ENCODE measurements at places on chromosomes 2 and 18.

- no peak for DNase-seq
Measured at GRCh38 chr2:43139996-43140621, 86.3 kb downstream of the ZFP36L2 start.

DNA sequence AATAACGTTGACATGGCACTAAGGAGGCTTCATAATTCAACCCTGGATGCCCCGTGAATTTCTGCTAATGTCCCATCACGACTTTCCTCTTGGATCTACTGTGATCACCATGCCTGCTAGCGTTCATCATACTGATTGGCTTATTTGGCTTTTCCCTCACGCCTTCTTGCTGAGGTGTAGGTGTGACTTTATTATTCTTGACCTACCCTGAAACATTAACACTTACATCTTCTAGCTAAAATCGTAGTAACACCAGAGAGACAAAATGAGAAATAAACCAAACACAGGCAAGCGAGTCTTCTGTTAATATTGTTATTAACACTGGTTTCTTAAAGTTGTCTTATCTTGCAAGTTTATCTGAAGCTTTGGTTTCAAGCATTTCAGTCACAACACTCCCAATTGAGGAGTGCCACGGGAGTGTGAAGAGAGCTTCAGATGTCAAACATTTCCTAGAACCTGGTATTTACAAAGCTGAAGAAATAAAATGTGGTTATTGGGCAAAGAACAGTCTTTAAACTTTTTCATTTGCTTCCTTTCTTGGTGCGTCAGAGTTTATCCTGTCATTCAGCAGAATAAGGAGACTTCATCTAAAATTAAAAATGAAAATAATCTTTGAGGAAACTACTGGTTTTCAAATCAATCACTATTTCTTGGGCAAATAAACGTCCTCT lies 15.4 kb upstream of the STAT1 start:
- no peak for DNase-seq

DNA sequence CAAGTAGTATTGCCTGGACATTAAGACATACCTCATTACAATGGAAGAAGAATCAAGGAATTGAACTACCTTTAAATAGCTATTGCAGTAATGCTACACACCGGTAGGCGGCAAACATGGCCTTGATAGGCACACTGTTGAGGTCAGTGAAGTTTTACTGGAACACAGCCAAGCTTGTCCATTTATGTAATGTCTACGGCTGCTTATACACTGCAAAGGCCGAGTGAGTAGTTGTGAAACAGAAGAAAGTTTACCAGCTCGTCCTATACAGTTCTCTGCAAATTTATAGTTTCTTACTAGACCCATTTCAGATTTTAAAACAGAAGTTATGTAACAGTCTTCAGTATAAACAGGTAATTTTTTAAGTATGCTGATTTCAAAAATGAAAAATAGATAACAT lies 38.8 kb downstream of the PPP4R1 start:
- peak; percentile 84 for DNase-seq

DNA sequence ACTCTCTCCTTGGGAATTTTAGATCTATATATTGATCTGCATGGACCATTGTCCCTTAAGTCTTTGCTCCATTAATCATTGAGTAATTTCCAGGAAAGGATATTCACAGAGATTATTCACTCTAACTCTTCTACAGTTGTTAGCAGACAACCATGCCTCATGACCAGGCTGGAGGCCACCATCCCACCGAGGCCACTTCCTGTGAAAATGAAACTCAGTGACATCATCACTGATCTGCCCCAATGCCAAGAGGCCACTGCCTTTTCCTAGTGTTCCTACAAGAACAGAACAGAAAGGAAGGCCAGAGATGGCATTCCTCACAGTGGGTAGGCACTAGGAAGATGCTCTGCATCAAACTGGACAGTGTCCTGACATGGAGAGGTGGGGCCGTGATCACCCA lies 161.3 kb downstream of the DTNA start:
- no peak for DNase-seq

DNA sequence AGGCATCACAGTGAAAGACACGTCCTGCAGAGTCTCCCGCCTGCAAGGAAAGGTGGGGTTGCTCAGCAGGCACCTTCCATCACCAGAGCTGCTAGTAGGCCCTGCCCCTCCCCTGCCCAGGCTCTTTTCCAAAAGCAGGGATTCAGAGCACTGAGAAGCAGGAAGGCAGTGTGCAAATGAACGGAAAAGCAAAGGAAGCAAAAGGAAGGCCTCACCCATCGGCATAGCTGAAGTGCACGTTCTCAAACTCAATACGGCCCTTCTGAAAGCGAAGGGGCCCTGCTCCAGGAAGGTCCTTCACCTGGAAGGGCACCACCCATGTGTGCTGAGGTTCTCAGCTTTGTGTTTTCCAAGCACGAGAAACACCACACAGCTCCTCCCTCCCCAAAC lies 5.7 kb downstream of the ABCB6 start:
- DNase-seq: no peak

GRCh38 chr2:24875901-24876300 lies 44.1 kb downstream of the ADCY3 start:
- DNase-seq: no peak

GRCh38 chr2:40087434-40087833 lies 308.4 kb upstream of the THUMPD2 start:
- DNase-seq: no peak

- no peak for DNase-seq
Measured at GRCh38 chr18:3885209-3885792, 435.3 kb downstream of the TGIF1 start.

DNA sequence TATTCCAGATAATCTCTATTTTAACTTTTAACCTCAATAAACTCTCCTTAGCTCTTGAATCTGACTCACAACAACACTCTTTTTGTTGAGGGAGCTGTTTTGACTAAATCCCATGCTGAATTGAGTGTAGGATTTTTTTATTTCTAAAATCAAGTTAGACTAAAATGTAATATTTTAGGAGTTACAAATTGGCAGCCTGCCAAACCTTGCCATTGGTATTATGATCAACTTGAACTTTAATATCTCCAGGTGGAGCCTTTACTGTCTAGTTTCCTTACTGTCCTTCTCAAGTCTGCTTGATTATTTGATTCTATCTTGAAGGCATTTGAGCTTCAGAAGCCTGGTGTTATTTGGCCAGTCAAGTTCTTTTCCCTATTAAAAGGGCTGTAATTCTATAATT lies 8.7 kb downstream of the PIKFYVE start:
- no peak for DNase-seq

DNA sequence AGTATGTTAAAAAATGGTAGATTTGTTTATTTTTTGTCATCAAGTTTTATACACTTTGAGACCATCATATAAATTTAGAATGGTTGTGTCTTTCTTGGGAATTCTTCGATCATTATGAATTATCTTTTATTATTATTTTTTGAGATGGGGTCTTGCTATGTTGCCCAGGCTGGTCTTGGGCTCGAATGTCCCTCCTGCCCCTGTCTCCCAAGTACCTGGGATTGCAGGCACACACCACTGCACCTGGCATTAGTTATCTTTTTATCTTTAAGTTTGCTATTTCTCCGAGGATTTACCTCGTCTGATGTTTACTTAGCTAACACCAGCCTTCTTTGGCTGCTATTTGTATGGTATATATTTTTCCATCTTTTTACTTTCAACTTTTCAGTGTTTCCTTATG lies 100.0 kb downstream of the BIRC6 start:
- DNase-seq: no peak

- no peak for DNase-seq
Measured at GRCh38 chr2:16174693-16175045, 234.3 kb downstream of the MYCN start.

DNA sequence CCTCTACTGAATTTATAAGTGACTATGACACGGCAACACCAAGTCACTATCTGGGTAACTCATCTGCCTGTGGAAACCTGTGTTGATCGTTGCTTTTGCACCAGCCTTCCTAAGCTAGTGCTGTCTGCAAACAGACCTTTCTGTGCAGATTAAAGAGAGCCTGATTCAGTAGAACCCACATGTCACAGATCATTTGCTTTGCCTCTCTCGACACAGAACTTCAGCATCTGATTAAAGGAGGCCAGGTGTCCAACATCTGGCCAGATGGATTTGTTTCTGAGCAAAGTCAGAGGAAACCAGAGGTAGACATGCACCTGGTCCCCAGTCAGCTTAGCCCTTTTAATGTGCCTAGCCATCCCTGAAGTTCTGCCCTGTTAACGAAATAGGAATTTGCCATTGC lies 15.0 kb upstream of the TTR start:
- DNase-seq: no peak

GRCh38 chr18:50006470-50007046 lies 188.4 kb downstream of the MYO5B start:
- no peak for DNase-seq

DNA sequence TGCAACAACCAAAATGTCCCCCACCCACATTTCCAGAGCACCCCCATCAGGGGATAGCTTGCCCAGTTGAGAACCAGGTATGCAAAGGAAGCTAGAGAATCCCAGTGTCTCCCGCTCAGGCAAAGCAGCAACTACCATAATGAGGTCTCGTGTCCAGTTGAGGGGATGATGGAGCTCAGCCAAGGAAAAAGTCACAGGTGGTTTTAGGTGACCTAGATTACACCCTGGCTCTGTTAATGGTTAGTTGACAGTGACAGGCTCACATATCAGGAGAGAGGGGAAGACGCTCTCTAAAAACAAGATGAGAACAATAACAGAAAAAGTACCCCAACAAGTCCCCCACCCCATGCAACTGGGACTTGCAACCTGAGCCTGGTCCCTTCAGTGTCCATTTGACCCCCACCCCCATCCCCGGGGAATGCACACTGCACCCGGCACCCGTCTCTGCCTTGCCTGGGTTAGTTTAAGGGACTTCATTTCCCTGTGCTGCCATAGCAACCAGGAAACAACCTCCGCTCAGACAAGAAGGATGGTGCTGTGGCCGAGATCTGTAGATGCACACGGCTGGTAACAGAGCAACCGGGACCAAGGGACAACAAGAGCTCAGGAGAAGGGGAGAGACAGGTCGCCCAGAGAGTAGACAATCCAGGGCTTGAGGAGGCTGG lies at the start of gene KIAA2012:
KIAA2012 (plus strand) TSS at position 519 of the 665 bp plus-strand sequence. CDS start 373 bp downstream, outside the sequence.
- peak; percentile 18 for DNase-seq

Data from kidney epithelial cell (primary cell).